ENCODE measurements at places on chromosomes 6 and 20.

GRCh38 chr20:35541783-35542662, at the start of gene ERGIC3:
Gene ERGIC3, plus strand, starts transcription at chr20:35542078. Its CDS starts 20 bp downstream, at chr20:35542098.
- peak; percentile 95 for DNase-seq

- DNase-seq, result no peak
These were observed 1.6 kb downstream of the CLPSL1 start for GRCh38 chr6:35782424-35782823.

DNA sequence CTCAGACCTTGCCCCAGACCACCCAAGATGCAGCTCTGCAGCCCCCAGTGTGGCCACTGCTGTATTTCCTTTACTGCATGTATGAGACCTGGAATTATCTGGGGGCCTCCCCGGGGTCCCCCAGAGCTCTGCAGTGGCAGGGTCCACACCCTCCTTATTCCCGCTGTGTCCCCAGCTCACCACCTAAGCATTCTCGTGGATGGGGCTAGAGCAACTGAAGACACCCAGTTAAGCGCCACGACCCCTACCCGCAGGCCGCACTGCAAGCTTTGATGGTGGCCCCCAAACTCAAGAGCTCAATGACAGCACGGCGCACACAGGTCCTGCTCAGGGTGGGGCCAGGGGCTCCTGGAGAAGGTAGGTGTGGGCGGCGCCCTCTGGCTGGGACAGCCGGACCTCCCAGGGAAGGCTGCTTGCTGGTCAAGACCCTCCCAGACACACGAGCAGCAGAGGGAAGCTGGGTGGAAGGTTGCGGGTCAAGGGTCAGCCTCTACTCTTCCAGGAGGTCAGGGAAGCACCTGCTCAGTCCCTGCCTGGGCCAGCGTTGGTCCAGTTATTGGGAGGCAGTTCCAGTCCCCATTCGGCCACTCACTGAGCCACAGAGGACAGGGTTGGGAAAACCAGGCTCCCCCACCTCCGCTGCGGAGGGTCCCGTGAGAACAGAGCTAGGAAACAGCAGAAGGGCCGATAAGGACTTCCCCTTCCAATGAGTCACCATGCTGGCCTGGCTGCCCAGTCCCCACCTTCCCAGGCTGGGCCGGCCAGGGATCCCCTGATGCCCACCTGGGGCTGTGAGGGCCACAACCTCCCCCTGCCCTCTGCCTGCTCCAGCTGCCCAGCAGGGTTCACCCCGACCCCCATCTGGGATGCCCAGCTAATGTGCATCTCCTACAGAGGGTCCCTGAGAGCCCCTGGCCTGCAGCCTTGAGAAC, 2.9 kb downstream of the LAMA5 start:
- DNase-seq, result no peak

DNA sequence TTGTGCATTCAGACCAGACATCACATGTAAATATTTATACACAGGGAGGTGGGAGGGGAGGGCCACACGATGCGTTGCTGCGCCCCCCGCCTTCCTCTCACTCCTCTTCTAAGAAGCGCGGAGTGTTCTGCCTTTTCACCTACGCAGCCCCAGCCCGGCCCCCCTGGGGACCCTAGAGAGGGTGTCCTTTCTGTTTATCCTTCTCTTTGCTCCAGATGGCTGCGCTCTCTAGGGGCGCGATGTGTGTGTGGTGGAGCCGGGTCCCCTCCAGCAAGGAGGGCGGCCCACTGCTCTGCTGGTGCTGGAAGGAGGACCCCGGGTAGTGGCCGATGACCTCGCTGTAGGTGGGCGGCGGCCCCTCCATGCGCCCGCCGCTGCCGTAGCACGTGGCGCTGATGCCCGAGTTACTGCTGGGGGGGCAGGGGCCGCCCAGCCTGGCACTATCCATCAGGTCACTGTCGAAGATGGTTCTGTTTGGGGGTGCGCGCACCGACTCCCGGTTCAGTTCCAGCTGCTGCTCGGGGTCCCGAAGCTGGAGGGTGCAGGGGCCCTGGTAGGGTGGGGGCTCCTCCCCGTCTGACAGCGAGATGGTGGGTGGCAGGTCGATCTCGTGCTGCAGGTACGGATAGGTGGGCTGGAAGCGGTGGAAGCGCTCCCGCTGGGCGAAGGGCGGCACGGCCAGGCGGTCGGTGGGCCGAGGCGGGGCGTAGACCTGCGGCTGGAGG, 31.8 kb upstream of the ZBP1 start:
- no peak for DNase-seq

GRCh38 chr20:34420146-34420545, 57.1 kb downstream of the ITCH start:
- DNase-seq, result no peak

DNA sequence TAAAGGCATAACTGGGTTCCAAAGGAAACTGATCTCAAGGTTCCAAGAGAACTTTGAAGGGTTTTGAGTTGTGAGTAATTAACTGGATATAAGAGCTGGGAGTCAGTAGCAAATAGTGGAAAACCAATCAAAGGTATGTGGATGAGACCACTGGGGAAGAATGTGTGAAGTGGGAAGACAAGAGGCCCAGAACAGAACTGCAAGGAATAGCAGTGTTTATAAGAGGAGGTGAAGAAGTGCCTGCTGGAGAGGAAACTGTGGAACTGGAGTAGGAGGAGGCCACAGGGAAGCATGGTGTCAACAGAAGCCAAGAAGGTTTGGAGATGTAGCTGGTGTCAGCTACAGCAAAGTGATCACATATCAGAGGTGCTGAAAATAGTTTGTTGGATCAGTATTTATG, 18.7 kb upstream of the HDAC2 start:
- no peak for DNase-seq

GRCh38 chr6:16824845-16825685, 63.8 kb upstream of the ATXN1 start:
- DNase-seq, result peak; percentile 63

DNA sequence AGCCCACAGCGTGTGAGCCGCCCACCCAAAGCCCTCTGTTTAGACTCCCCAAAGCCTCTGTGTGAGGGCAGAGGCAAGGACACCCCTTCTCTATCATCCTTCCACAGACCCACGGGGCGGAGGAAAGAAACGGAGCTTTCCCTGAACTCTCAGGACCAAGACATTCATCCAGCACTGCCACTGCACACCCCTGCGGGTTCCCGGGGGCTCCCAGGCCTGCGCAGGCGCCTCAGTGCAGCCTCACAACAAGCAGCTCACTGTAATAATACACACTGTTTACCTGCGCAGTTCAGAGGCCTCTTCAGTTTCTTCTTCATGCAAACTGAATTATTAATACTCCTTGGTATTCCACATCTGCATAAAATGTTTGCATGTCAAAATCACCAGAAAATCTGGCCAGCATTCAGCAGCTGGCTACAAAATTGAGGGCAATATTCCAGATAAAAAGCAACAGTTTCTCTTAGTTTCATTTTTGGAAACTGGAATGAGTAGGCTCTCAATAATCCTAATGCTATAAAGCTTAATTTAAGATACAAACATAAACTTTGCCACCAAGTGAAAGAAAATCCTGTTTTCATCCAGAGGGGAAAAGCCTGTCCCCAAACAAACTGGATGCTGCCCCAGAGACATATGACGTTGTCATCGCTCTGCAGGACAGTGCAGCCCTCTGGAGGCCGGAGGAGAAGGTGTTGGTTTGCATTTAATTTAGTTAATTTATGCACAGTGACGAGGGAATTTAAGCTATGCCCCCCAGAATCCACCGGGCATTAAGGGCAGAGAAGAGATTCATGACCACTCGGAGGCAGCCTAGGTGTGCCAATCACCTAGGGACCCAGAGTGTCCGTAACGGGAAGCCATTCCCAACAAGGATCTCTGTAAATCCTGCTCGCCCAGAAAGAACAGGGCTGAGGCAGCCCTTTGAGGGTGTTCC, 45.3 kb downstream of the NINL start:
- peak; percentile 16 for DNase-seq

- no peak for DNase-seq
These were observed 217.5 kb downstream of the TENT5A start for GRCh38 chr6:81534934-81535465.

DNA sequence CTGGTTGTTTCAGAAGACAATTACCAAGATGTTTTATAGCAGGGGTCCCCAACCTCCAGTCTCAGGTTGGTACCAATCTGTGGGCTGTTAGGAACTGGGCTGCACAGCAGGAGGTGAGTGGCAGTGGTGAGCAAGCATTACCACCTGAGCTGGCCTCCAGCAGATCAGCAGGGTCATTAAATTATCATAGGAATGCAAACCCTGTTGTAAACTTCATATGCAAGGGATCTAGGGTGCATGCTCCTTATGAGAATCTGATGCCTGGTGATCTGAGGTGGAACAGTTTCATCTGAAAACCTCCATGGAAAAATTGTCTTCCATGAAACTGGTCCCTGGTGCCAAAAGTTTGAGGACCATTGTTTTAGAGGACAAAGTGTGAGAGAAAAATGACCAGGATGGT, 240.6 kb downstream of the GRM1 start:
- DNase-seq, result no peak

- no peak for DNase-seq
These were observed 773 bp upstream of the EPB41L2 start for GRCh38 chr6:131063764-131064272.

GRCh38 chr6:92864966-92865555, 554.3 kb downstream of the EPHA7 start:
- no peak for DNase-seq

- no peak for DNase-seq
These were observed 214.5 kb upstream of the CITED2 start for GRCh38 chr6:139588734-139589593.

DNA sequence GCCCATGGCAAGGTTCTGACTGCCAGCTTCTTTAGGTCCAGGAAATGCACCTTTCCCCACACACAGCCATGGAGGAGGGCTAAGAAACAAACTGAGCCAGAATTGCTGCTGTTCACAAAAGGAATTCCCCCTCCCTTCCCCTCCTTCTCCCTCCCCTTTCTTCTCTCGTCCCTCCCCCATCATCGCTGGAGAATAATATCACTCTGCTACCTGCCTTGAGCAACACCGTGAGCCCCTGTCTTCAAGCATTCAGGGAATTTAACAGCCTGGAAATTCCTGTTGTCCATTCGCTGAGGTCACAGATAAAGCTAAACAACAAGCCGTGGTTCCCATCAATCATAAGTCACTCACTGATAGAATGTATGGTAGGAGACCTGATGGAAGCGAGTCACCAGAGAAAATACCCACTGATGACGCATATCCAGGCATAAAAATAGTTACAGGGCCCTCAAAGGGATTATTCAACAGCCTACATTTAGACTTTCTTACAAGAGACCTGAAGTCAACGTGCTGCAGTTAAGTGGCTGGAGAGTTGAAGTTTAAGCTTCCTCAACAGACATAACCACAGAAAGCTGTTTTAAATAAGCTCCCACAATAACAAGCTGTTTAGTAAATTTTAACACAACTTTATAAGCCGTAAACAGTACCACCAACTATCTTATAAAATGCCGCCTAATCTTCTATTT, 59.7 kb downstream of the HIVEP2 start:
- DNase-seq, result peak; percentile 34

All from Kasumi-1 (cell line).